NCI-H526 treated with DMSO at 0.1 percent for 48 hours (cell line): ENCODE measurements at places on chromosomes 5 and 9.

GRCh38 chr9:75692309-75692708 lies 198.2 kb upstream of the PCSK5 start:
- DNase-seq, result no peak

- DNase-seq, result no peak
Observed at GRCh38 chr9:112104901-112105300, 70.2 kb downstream of the SUSD1 start.

GRCh38 chr5:53940921-53941320 lies 369.5 kb downstream of the ARL15 start:
- DNase-seq, result no peak

DNA sequence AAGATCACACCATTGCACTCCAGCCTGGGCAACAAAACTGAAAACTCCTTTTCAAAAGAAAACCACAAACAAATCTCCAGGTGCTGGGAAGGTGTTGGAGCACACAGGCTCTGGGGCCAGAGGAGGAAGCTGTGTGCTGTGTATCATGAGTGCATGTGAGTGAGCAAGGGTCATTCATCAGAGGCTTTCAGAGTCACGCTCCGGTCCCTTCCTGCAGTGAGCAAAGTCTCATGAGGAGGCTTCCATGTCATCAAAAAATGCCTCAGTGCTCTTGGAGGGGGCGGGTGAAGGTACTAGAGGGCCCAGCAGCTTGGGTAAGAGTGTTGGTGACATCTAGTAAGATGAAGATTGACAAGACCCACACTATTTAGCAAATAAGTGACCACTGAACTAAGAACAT lies 48.3 kb upstream of the TESK1 start:
- DNase-seq, result no peak

GRCh38 chr9:130101915-130102314 lies 48.2 kb downstream of the GPR107 start:
- no peak for DNase-seq

- peak; percentile 35 for DNase-seq
Observed at GRCh38 chr9:2016408-2017330, 1.5 kb downstream of the SMARCA2 start.

DNA sequence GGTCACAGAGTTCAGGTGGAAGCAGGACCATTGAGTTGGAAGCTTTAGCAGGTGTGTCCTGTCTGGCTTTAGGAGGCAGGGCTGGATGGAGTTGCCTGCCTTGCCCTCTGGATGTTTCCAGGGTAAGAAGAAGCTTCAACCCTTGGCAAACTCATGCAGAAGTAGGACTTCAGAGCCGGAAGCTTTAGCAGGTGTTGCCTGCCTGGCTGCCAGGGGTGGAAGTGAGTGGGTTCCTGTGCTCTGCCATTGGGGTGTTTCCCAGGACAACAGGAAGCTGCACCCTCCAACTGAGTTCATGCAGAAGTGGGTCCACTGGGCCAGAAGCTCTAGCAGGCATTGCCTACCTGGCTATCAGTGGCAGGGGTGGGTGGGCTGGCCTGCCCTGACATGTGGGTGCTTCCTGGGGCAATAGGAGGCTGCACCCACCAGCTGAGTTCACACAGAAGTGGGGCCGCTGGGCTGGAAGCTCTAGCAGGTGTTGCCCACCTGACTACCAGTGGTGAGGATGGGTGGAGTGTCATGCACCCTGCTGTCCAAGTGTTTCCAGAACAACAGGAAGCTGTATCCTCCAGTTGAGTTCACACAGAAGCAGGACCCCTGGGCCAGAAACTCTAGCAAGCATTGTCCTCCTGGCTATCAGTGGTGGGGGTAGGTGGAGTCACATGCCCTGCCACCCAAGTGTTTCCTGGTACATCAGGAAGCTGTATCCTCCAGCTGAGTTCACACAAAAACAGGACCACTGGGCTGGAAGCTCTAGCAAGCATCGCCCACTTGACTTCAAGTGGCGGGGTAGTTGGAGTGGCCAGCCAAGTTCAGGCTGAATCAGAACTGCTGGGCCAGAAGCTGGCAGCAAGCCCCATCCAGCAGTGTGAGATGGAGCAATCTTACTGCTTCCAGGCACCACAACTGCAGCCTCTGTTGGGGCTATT lies 24.6 kb downstream of the LOX start:
- no peak for DNase-seq

DNA sequence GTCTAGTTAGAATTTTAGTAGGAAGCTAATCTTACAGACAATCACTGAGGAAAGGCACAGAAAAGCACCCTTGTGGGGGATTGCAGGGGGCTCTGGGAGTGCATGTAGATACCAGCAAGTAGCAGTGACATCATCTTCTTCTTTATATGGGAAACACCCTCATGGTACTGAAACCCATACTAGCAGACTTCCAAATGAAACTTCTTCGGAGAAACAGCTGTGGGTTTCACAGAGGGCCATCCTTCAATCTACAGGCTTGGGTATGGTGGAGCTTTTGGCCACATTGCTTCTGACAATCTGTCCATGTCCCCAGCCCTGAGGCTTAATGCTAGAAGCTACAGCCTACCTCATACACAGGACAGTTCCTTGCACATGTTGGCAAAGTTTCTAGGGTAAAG lies 165.2 kb upstream of the NFIB start:
- DNase-seq, result no peak

DNA sequence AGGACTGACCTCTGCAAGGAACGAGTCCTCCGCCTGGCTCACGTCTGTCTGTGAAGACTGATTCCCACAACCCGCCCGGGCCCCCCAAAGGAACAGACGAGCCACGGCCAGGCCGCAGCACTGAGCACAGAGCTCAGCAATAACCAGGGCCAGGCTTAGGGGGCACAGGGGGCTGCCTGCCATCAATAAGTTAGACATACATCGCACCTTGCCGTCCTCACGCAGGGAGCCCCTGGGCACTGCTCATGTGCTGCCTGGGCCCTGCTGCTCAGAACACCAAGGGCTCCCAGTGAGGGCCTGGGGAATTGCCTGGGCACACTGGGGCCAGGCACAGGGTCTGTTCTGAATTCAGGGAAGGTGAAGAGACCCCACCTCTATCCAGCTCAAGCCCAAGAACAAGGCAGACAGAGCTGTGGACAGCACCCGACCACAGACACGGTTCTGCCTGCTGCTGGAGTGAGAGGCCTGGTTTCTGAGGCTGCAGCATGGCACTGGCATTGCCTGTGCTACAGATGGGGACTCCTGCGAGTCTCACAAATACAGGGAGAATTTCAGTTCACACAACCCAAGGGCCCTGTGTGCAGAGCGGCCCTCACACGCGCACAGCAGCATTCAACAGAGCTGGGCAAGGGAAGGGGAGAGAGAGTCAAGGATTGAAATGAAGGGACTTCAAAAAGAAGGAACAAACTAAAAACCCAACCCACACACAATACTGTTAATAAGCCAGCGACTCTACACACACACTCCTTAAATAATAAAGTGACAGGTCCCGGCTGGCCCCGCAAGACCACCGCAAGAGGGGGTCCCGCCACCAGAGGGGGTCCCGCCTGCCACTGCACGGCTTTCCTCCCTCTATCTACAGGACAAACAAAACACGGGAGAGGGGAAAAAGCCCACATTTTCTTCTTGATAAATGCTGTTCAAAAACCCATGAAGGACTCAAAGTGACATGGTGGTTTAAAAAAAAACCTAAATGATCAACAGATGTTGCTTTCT lies 32.0 kb downstream of the PRRT1B start:
- no peak for DNase-seq

DNA sequence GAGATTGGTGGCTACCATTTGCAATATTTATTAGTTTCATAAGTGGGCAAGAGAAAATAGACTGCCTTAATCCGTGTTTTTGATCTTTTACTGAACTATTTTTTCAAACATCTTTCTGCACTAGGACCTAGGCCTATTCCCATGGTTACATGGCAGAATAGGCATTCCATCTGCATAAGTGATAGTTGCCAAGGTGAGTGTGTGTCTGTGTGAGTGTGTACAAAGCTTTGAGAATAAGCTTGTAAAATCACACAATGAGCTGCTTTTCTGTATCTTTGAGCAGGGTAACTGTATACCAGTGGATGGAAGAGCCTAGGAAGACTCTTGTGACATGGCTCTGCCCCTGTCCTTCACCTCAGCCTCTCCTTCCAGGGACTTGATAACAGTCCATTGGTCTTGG lies 92.7 kb downstream of the SGCD start:
- DNase-seq, result no peak

GRCh38 chr5:129094924-129095899 lies 663 bp downstream of the ISOC1 start:
- peak; percentile 49 for DNase-seq

DNA sequence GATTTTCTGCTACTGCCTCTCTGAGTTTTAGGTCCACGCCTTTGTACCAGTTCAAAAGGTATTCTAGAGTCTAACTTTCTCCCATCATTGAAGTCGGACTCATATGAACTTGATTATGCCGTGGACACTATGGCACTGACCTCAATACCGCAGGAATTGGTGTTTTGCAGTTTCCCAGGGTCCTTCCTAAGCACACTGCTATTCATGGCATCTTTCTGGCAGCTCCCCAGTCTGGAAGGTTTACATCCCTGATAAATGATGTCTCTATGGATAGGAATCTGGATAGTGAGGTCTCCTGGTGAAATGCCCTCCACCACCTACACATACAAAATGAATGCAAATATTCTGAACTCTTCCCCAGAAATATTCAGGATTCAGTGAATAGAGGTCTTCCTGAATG lies 422.2 kb downstream of the CTNND2 start:
- DNase-seq, result no peak

DNA sequence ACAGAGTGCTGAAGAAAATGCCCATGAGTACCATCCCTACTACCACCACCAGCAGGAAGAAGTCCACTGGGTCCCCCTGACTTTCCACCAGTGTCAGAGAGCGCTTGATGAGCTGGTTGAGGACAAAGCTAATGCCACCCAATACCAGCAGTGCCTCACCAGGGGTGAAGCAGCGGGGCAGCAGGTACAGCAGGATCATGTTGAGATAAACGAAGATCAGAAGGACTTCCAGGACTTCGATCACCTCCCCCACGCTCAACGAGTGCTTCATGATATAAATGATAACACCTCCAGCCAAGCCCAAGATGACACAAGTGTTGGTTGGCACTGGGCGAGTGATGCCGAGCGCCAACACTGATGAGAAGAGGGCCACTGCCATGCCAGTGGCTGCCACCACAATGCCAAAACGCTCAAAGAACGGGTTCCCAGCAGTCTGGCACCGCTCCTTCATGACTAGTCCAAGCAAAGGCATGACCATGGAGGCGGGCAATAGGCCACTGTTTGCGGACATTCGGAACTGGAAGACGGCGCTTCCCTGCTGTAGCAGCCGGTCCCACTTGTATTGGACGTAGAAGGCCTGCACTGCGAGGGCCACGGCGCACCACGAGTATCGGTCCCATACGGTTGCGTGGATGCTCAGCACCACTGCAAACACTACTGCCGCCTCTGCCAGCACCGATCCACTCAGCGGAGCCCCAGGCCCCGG lies 679 bp downstream of the DOLK start:
- DNase-seq, result no peak

GRCh38 chr5:172664681-172665541 lies 23.8 kb downstream of the NEURL1B start:
- DNase-seq, result no peak
